ENCODE measurements at places on chromosomes 6 and 20.

DNA sequence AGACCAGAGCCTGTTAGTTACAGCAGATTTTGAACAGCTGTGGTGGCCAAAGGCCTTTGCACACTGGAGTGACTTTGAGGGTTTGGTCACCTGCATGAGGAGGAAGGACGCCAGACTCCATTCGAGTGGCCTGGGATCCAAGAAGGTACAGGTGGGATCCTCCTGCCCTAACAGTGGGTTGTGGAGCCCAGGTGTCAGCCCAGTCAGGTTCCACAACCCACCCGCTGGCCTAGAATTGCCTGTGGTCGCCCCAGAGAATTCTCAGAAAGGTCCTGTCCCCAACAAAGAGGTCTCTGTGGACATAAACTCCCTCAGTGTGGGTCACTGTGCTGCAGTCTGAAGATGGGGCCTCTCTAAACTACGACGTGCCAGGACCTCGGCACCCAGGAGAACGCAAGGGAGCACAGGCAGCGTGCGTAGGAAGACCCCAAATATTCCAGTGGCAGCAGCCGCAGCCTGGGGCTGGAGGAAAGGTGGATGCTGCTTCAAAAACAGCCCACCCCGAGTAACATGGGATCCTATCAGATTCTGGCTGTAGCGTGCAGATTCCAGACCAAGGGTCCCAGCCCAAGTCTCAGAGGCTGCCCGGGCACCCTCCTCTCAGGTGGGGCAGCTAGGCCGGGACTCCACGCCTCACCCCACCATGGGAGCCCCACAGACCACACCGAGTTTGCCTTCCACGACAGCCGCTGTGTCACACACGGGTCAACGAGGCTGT lies 16.0 kb downstream of the ACSS1 start:
- no peak for DNase-seq

GRCh38 chr6:7823552-7823951 lies 87.0 kb downstream of the TXNDC5 start:
- DNase-seq, result no peak

GRCh38 chr20:38573413-38573812 lies 7.6 kb upstream of the ADIG start:
- DNase-seq, result no peak

- DNase-seq, result no peak
Observed at GRCh38 chr20:17172836-17173516, 53.9 kb upstream of the PCSK2 start.

DNA sequence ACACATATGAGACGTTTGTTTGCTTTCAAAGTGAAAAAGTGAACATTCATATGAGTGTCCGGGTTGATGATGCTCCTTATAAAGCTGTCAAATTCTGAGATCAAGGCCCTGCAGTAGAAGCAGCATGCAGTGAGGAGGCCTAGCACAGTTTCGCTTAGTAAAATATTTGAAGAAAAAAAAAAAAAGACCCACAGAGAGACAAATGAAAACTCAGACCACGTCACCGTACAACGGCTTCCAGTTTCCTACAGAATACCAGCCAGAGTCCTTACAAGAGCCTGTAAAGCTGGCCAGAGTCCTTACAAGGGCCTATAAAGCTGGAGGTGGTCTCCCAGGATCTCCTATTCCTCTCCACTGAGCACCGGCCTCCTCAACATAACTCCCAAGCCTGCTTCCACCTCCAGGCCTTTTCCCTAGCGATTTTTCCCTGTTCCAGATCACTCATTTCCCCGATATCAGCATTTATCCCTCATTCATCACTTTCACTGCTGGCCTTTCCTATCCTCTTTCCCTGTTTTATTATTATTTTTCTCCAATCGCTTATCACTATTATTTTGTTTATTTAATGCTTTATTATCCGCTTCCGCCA lies 1.5 kb upstream of the HMGN4 start:
- no peak for DNase-seq

GRCh38 chr20:43926287-43927050 lies 11.8 kb downstream of the TOX2 start:
- DNase-seq, result no peak

DNA sequence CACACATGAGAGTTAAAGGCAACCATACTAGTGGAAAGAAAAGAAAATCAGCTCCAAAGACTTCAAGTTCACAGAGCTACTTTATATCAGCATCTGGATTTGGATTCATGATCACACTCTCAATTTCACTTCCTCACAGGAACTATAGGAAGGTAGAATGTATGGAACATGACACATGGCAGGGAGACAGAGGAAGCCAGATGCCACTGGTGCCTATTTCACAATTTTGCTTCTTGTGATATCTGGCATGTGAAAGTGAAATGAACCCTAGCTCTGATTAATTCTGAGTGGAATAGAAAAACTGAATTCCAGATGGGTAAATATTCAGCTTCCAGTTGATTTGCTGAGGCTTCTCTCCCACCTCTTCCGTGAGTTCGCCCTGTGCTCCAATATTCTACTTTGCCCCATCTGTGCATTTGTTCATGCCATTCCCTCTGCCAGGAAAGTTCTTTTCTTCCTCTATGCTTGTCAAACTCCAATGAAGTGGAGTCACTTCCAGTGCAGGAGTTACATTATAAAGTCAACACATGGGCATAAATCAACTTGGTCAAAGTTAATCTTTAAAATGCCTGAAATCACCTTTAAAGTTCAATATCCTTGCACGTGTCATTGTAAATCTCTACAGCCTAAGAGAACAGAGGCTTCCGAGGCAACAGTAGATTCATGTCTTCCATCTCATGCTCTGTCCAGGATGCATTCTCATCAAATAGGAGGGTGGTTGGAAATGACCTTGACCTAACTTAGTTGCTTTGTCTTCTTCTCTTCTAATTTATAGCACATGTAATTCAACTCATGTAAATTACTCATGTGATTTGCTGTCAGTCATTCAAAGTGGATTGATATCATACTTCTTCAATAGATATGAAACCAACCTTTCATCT lies 275.3 kb downstream of the HIVEP2 start:
- DNase-seq, result no peak

- no peak for DNase-seq
Observed at GRCh38 chr6:136526937-136527336, 23.3 kb downstream of the MAP7 start.

All from esophagus squamous epithelium (tissue), 5 donors.